ENCODE measurements at places on chromosomes 3 and 15. TPM values are rescaled to one million over a fixed set of nuclear protein-coding genes. Genes with fewer than 3 reads are reported as not detected.

The IL17RE gene
- total RNA-seq: under 0.01 TPM

The GABRR3 gene
- not detected for total RNA-seq

The TMEM45A gene
- total RNA-seq: 10.7 TPM

DNA sequence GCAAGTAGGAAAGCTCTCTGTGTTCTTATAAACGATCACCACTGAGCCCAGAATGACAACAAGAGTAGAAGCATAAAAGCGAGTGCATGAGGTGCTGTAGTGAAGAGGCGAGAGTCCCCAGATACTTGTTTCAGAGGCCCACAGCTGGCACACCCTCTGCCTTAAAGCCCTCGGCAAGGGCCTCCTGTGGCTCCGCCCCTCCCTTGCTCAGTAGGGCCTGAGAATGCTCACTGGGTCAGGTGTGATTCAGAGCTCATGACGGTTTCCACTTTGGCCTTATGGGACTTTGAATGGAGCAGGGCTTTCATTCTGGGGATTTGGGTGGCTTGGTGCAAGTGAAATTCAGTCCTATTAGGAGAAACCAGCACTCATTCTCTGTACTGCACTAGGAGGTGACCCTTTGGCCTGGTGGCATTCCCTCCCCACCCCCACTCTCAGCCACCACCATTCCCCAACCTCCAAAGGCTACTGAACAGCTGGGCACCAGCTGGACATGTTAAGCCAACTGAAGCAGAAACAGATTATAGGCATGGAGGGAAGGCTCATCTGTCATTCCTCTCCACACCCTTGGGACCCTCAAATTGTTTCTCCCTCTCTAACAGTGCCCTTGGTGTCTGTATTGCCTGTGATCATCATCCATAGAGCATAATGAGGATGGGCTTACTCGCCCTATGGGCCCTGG, 109.6 kb upstream of the CTDSPL start:
- DNase-seq: no peak

DNA sequence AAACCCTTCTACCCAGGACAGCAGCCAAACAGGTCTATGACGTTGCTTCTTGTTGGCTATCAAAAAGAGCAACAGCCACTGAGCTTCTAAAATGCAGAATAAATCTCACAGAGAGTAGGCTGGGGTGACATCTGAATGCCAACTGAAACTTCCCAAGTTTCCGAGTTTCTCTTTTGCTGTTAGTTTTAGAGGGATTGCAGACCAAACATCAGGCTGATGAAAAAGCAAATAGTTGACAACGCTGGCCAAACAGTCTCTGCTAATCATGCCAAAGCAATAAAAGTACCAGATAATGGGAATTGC, 670 bp upstream of the CBLB start:
- no peak for DNase-seq
